ENCODE measurements at places on chromosomes 7 and 10. TPM values are rescaled to one million over a fixed set of nuclear protein-coding genes. Genes with fewer than 3 reads are reported as not detected.

GRCh38 chr10:33557313-33557712, 222.8 kb upstream of the NRP1 start:
- no peak for DNase-seq

- no peak for DNase-seq
Measured at GRCh38 chr7:88967432-88967831, 171.9 kb upstream of the TEX47 start.

DNA sequence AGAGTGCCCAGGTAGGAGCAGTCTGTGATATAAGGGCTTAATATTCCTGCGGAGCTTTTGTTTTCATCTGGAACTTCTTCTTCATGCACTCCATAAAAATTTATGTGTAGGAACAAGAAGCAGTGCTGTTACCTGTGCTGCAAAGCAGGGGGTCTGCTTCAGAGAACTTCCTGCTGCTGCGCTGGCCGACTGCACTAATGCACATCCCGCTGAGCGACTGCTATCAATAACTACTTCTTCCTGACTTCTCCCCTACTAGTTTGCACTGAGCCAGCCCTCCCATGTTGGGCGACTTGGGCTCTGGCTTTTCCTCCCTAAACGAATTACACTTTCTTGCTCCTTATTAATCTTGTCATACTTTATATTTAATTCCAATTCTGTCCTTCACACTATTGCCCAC, 150.3 kb downstream of the NEBL start:
- no peak for DNase-seq

LIPJ gene
- total RNA-seq = not detected

NPFFR1 gene
- total RNA-seq = not detected

ZNF804B gene
- not detected for total RNA-seq

All from CD8-positive, alpha-beta memory T cell (primary cell).